ENCODE measurements at places on chromosomes 4 and X.

DNA sequence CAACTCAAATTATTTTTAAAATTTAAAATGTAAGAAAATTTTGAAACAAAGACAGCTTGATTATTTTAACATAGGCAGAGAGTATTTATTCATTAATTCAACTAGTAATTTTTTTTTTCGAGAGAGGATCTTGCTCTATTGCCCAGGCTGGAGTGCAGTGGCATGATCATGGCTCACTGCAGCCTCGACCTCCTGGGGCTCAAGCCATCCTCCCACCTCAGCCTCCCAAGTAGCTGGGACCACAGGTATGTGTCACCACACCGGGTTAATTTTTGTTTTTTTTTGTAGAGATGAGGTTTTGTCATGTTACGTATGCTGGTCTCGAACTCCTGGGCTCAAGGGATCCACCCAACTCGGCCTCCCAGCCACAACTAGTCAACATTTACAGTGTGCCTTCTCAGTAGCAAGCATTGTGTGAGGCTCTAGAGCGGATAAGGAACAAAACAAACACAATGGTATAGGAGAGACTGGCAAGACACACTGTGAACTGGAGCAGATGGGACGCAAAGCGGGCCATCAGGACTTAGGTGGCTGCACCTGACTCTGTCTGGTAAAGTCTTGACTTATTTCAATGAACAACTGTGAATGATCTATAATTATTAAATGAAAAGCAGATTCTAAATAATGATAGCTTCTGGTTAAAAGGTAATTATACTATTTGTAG, 21.6 kb downstream of the SETD7 start:
- DNase-seq: no peak

DNA sequence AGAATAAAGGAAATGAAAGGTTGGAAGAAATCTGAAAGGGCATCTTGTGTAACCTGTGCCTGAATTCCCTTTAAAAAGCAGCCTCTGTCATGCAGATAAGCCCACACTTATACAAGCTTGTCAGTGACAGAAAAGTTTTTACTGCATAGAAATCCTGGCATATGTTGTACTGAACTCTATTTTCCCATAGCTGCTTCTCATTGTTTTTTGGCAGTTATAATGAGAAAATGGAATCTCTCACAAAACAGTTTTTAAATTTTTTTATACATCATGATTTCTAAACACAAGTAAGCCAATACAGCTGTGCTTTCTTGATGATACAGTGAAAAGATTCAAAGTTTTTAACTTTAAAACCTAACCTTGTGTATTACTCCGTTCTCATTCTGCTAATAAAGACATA, 511.4 kb upstream of the ARX start:
- no peak for DNase-seq

GRCh38 chr4:37139987-37140386, 104.6 kb upstream of the NWD2 start:
- DNase-seq: no peak

GRCh38 chr4:67714248-67714583, 13.3 kb upstream of the UBA6 start:
- no peak for DNase-seq

GRCh38 chr4:145886871-145887240, 51.8 kb downstream of the ZNF827 start:
- DNase-seq: no peak

- no peak for DNase-seq
These were observed 10.4 kb downstream of the CCSER1 start for GRCh38 chr4:90137555-90137954.

- DNase-seq: no peak
These were observed 464.9 kb downstream of the GRXCR1 start for GRCh38 chr4:43357252-43357974.
